Stimulated activated CD4-positive, alpha-beta T cell treated with anti-CD3 and anti-CD28 coated beads, Interleukin-2, amount 100 ng/mL, for 4 hours (primary cell): ENCODE measurements at places on chromosomes 1 and 21.

- no peak for DNase-seq
These were observed 61.1 kb downstream of the FYB2 start for GRCh38 chr1:56758135-56758534.

DNA sequence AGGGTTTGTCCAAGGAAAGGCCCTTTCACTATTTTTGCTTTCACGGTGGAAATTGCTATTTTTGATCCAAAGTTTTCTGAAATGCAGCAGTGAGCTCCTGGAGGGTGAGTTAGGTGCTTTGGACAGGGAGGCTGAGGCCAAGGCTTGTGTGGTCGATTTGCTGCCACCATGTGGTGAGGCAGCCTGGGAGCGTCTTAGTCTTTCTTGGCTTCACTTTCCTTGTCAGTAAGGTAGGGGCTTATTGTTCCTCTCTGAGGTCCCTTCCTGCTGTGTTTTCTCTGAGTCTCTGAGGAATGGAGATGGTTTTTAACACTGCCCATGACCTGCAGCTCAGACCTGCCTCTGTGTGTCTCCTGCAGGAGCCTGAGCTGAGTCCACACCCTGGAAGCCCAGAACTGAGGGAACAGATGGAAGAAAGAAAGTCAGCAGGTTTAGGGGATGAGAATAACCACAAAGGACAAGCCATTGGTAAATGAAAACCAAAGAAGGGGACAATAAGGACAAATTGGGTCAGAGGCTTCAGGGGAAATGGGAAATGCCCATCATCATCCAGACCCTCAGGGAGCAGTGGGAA lies 20.1 kb upstream of the S100A10 start:
- DNase-seq = no peak

- DNase-seq = no peak
These were observed 93.7 kb upstream of the ETS2 start for GRCh38 chr21:38712071-38712470.

DNA sequence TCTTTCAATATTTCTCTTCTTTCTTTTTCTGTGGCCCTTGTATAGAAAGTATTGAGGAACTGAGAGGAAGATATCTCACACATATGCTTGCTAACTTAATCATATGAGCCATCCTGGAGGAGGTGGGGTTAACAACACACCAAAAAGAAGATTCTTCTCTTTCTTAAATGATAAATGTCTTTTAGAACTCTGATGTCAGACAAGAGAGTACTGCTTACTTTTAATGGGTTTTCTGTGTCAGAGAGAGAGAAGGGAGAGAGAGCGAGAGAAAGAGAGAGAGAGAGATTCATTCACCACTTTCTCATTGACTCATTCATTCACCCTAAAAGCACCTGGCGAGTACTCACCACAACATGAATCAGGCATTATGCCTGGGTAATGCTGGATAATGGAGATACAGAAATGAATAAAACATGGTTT lies 250.3 kb upstream of the SGIP1 start:
- no peak for DNase-seq

- no peak for DNase-seq
These were observed 58.9 kb downstream of the CD46 start for GRCh38 chr1:207810606-207811295.

GRCh38 chr1:201537891-201538611 lies 876 bp upstream of the NAV1 start:
- DNase-seq = no peak

DNA sequence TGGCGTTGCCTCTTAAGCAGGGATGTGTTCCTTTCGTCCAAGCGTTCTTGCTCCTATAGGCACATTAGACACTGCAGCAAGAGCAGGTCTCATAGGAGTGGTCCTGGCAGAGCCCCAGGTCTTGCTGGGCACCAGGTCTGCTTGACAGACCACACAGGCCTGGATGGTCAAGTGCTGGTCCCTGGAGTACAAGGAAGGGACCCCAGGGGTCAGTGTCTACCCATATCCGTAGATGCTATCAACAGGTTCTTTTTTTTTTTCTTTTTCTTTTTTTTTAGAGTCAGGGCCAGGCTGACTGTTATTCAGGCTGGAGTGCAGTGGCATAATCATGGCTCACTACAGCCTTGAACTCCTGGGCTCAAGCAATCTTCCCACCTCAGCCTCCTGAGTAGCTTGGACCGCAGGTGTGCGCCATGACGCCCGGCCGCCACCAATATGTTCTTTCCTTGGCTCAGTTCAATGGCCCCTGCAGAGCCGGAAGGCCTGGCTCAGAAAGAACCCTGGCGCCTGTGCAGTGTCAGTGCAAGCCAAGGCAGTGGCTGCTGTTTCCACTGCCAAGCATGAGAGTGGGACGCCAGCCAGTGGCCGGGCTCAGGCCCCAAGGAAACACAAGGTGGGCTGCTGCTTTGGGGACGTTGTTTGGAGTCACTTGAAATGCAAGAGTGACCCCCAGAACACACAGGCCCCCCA lies 10.0 kb upstream of the TNFRSF8 start:
- DNase-seq = no peak

- no peak for DNase-seq
These were observed 219.0 kb upstream of the HOOK1 start for GRCh38 chr1:59595774-59596173.

DNA sequence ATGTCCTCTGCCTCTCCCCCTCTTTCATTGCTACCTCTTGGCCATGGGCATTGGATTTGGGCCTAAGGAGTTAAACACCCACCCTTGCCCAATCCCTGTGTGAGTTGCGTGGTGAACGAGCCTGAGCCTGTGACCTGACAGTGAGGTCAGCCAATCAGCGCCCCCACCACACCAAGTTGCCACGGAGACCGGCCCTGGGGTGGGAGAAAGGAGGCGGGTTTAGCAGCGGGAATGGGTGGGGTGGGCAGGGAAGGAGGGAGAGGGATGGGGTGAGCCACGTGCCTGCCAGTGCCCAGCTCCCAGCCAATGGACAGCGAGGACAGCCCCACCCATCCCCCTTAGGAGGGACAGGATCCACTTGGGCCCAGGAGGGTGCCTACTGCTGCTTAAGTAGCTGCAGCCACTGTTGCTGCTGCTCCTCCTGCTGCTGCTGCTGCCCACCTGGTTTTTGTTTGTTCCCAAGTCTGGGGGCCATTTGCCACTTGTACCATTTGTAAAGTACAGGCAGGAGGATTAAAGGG lies 9.5 kb downstream of the ZBTB7B start:
- no peak for DNase-seq

DNA sequence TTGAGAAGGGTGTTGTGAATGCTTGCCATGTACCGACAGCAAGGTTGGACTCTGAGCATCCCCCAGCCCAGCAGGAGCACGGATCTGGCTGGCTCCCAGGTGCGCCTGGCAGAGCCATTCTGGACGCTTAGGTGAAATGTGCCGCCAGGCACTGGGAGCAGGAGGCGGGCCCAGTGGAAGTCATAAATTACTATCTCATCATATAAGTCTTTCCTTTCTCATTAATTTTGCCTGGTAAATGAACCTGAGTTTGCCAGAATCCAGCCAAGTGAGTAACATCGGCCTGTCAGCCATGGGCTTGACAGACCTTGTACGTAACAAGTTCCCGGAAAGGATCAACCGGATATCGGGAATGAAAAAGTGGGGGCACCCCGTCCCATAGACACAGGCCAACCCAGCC lies 179.5 kb upstream of the ARHGEF16 start:
- DNase-seq = no peak

DNA sequence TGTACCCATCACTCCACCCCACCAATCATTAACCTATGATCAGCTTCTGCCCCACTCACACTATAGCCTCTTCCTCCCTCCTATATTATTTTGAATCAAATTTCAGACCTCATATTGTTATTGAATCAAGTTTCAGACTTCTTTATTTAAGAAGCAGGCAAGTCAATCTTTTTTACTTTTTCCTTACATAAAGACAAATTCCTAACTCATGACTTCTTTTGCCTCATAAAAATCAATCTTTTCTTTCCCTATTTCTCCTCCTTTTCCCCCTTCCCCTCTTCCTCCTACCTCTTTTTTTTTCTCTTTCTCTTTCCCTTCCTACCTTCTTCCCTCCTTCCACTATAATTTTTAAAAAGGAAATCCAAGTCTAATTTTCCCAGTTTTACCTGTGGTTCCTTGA lies 4.3 kb upstream of the RWDD3 start:
- DNase-seq = no peak

DNA sequence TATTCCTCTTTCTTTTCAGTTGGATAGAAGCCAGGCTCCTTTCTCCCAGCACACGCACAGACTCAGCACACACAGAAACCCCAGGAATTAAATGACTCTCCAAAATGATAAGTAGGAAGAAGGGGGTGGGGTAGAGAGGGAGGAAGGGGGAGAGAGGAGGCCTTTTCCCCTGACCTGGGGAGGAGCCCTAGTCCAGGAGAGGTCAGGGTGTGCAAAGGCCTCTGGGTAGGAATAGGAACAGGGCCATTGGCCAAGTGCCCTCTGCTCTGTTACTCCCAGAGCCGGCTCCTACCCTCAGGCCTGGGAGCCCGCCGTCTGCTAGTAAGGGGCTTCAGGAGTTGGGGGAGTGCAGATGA lies 35.6 kb upstream of the PUM1 start:
- DNase-seq = no peak

DNA sequence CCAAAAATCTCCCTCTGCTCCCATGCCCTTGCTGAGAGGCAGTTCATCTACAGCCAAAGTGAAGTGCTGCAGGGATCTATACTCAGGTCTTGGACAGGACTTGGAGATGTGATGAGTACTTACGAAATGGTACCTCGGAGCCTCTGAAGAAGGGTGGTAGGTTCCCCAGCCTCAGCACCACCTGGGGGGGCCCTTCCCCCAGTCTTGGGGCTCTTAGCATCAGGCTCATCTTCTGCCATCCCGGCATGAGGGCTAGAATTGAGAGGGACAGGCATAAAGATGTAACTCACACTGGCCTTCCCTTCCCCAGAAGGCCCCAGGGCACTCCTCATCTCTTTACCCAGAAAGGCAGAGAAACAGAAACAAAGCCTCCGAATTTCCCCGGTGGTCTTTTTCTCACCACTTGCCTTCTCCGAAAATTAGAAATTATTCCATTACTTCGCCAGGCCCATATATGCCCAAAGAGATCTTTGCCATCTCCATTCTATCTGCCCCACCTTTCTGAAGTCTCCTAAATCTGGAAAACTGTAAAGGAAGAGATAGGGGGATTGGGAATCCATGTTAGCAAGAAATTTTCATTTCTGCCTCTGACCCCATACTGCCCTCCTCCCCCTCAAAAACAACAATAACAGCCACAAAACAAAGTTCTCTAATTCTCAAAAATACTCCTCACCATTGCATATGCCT lies 827 bp downstream of the RFX5 start:
- no peak for DNase-seq

DNA sequence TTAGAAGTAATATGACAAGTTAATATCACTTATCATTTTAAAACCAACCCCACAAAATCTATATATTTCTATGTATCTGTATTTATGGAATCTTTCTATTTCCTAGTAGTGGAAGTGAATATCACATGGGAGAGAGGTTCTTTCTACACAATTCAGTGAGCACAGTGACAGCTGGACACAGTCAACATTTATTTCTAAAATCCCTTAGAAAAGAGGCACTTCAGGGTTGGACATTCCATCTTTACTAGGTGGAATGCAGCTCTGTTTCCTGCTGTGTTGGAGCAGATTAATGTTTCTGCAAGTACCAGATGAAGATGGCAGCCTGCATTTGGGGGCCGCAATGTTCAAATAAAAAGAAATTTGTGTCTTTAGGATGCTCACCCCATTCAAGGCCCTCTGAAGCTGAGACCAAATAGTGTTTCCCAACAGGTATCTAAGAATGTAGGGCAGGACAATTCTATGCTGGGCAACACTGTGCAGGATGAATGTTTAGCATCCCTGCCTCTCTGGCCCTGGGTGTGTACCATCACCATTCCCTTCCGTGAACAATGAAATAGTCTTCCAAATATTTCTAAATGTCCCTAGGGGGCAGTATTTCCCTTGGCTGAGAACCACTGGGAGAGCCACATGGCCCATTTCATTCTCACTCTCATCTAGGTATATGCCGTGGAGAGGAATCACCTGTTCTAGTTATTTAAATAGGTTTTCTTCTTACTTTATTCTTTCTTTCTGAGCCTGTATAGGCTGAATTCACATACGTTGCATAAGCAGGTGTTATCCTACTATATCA lies 394.8 kb downstream of the PRDM2 start:
- DNase-seq = no peak

DNA sequence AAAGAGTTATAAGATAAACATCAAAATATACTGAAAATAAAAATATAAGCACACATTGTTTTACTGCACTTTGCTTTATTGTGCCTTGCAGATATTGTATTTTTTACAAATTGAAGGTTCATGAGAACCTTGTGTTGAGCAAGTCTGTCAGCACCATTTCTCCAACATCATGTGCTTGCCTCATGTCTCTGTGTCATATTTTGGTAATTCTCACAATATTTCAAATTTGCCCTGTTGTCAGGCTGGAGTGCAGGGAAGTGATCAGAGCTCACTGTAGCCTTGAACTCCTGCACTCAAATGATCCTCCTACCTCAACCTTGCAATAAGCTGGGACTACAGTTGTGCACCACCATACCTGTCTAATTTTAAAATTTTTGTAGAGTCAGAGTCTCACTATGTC lies 21.3 kb upstream of the CNIH3 start:
- no peak for DNase-seq

GRCh38 chr1:214717351-214717750 lies 114.4 kb downstream of the CENPF start:
- no peak for DNase-seq

- DNase-seq = no peak
These were observed 88.9 kb upstream of the COL11A1 start for GRCh38 chr1:103197216-103197615.

- DNase-seq = no peak
These were observed 605.8 kb upstream of the ADAMTS5 start for GRCh38 chr21:27572696-27573095.

- no peak for DNase-seq
These were observed 146.4 kb downstream of the NOS1AP start for GRCh38 chr1:162215902-162216301.

- no peak for DNase-seq
These were observed 18.5 kb downstream of the COP1 start for GRCh38 chr1:176188604-176189003.

DNA sequence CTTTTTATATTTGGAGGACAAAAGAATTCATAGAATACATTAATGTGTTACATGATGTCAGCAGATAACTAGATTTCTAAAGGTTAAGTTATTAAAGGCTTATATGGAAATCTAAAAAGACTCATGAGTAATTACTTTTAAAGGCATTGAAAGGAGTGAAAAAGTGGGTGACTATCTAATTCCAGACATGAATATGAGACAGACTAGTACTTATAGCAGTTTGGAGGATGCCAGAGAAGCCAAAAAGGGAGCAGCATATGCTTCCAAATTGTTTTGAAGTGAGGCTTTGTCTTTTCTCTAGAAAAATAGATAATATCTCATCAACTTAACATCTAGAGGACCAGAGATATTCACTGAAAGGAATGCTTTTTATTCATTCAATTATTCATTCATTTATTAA lies 275.5 kb upstream of the CACYBP start:
- no peak for DNase-seq

DNA sequence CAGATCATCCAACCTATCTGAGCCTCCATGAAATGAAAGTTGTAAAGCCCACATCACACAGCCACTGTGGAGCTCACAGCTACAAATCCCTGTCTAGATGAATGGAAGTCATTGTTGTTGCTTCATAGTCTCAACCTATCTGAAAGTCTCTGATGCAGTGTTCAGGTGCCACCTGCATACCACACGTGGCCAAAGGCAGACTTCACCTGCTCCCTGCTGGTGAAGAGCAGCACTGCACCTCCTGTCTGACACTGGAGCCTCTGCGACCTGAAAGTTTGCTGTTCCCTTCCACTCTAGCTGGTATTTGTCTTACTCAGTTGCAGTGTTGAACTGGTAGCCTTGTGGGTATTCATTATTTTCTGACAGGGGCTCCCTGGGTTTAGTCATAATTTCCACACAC lies 18.4 kb downstream of the LORICRIN start:
- DNase-seq = peak; percentile 24
